ENCODE measurements at places on chromosomes 7 and 10.

- no peak for DNase-seq
These were observed 79.6 kb downstream of the RAPGEF5 start for GRCh38 chr7:22277375-22277774.

DNA sequence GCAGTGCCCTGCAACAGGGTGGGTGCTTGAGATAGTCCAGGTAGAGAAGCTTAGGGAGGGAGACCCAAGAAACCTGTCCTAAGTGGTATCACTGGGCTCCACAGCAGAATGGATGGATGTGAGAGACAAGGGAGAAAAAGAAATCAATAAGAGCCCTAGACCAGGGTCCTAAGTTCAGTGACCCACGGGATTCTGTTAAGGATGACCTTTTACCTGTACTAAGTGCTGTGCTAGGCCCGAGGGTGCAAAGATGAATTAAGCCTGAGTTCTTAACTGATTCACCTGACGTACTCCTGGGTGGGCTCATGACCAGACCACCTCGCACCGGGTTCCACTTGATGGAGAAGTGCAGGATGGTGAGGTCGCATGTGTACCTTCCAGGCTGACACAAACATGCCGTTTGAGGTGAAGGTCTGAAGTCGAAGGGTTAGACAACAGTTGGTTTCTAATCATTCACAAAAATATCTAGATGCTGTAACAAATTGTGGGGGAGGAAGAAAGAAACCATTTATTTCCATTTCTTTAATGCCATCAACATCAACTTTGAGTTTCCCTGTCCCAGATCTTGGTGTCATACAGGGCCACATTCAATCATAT is 166.5 kb downstream of the HERPUD2 start:
- DNase-seq: no peak

DNA sequence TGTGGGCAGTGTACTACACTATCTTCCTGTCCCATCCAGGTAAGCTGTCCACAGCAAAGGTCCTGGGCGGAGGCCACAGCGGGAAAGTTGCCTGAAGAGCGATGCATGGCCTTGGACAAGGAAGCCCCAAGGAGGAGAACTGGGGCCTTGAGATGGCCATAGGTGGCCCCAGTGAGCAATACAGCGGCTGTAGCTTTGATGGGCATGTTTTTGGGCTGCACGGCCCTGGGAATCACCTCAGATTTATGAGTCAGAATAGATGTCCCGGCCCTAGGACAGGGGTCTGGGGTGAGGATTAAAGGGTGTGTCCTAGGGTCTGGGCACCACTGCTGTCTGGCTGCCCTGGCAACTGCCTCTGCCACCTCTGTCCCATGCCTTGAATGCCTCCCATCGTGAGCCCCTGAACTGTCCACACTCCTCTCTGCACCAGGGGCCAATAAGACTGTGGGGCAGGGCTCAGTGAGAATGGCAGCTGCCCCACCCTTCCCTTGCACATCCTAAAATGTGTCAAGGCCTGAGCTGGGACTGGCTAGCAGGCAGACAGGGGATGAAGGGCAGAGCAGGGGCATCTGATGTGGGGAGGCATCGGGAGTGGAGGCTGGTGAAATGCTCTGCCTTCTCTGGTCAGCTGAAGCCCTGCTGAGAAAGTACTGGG is 9.4 kb upstream of the IRF5 start:
- no peak for DNase-seq

- no peak for DNase-seq
These were observed 5.2 kb downstream of the SEMA3E start for GRCh38 chr7:83643739-83644138.

DNA sequence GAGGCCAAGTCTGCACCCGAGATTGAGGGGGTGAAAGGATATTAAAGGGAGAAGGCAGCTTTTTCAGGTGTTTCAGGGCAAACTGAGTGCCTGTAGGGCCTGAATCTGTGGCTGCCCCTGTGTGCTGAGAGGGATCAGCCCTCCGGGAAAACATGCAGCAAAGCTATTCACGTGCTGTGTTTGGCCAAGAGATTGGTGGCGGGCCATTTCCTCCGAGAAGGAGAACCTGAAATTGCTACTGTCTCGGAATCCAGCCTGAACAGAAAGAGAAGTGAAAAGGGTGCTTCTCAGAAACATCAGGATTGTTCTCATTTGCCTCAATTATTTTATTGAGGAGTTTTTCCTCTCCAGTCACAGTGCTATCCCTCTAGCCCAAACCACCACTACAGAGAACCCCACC is 16.0 kb downstream of the GIMAP5 start:
- DNase-seq: no peak

DNA sequence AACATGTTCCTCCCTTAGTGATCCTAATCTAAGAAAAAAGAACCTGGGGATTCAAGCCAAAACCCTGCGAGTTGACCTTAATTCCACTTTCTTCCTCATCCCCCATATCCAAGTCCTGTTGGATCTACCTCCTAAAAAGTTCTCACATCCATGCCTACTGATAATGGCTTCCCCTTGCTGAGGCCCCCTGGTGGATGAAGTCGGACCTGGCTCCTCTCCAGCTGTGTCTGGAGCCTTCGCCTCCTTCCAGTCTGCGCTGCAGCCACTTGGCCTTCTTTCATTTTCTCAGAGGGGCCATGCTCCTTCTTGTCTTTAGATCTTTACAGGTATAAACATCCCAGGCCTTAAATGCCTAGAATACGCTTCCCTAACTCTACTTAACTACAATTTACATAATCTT is 8.1 kb downstream of the PDE1C start:
- DNase-seq: no peak

GRCh38 chr7:123348690-123349089 is 148.9 kb upstream of the SLC13A1 start:
- DNase-seq: no peak

DNA sequence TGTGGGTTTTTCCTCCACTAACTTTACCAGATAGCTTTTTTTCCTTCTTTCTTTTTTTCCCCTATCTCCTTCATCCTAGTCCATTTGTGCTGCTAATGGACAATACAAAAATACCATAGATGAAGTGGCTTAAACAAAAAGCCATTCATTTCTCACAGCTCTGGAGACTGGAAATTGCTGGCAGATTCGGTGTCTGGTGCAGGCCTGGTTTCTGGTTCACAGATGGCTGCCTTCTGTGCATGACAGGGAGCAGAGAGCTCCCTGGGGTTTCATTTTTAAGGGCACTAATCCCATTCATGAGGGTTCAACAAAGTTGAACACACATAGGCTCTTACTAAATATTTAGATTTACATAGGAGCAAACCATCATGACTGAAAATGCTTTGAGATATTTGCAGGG is 467.4 kb downstream of the TYW1 start:
- DNase-seq: no peak

- DNase-seq: no peak
These were observed 263.0 kb downstream of the PHF14 start for GRCh38 chr7:11236680-11237079.

DNA sequence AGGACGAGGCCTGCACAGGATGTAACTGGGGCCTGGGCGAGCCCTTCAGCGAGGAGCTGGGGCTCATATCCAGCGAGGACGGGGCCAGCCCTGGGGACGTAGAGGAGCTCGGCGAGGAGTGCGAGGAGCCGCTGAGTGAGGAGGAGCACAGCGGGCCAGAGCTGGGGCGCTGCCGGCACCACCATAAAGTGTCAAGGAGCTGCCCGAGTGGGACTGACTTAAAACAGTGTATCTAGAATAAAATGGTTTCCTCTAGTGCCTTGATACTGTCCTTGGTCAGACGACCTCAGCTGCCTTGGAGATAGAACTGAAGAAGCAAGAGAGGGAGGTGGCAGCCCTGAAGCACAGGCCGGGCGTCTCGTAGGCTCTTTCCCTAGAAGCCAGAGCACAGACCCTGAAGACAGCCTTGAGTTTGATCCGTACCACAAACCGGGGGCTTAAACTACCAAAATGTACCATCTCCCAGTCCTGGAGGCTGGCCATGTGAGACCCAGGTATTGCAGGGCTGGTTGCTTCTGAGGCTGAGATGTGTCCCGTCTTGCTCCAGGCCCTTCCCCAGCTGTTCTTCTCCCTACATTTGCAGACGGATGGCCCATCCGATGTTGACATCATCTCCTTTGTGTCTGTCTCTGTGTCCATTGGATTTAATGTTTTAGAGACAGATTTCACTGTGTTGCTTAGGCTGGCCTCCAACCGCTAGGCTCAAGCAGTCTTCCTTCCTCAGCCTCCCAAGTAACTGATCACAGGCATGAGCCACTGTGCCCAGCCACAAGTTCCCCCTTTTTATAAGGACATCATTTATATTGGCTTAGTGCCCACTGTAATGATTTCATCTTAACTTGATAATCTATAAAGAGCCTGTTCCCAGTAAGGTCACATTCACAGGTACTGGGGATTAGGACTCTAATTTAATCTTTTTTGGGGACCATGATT is 35.8 kb downstream of the DNAJB6 start:
- no peak for DNase-seq

- DNase-seq: no peak
These were observed 35.4 kb upstream of the ARMS2 start for GRCh38 chr10:122419016-122419415.

GRCh38 chr10:114870486-114870885 is 48.9 kb downstream of the FHIP2A start:
- no peak for DNase-seq

DNA sequence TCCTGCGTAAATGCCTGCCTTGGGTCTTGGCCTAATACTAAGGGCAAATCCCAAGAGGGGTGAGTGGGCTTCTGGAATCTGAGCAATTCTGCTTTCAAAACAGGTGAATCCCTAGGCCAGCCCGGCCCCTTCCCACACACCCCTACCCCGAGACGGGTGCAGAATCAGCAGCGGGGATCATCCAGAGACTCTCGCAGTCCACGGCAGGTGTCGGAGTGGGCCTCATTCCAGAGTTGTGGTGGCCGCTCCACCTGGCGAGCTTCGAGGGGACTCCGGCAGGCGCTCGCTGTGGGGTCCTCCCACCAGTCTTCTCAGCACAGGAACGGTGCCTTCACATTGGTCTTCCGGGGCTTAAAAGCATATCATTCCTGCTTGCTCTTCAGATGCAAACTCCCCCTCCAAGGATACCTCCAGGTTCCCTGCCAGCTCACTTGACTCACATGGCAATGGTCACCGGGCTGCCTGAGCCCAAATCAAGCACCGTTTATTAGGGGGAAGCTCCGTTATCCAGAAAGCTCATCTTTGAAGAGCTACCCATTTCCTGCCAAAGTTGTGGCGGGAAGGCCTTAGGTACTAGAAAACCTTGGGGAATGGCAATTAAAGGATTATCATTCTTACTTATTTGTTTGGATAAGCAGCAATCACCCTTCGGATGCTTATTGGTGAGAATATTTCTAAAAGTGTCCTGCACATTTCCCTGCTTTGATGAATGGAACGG is 67.6 kb downstream of the PRKAG2 start:
- no peak for DNase-seq

DNA sequence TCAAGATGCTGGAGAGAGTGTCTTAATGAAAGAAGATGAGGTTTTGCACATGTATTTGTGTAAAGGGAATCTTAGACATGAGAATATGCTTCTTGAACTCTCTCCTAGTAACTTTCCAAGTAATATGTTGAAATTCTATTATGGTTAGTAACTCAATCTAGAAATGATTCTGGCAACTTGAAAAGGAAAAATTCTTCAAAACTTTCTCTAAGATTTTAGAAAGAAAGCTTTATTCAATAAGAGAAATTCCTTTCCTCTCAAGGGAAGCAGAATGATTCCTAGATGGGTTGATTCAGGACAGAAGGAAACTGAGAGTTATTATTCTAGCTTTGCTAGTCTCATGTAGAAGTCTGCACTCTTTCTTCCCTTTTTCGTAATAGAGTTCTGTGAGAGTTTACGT is 364.3 kb upstream of the PLXDC2 start:
- no peak for DNase-seq

DNA sequence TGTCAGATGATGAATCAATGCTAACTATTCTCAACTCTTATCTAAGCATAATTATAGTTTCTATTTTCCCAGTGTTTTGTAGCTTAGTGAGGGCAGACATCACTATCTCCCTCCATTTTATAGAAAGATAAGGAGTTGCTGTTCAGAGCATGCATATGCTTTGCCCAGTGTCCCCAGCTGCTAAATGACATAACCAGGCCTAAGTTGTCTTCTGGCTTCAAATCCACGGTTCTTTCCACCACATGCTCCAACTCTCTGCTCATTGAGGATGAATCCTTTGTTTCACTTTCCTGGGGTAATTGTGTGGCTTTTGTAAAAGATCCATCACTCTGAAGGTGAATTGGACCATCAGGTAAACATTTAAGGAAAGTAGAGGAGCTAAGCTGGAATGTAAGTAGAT is 134.0 kb downstream of the SNX10 start:
- DNase-seq: no peak

DNA sequence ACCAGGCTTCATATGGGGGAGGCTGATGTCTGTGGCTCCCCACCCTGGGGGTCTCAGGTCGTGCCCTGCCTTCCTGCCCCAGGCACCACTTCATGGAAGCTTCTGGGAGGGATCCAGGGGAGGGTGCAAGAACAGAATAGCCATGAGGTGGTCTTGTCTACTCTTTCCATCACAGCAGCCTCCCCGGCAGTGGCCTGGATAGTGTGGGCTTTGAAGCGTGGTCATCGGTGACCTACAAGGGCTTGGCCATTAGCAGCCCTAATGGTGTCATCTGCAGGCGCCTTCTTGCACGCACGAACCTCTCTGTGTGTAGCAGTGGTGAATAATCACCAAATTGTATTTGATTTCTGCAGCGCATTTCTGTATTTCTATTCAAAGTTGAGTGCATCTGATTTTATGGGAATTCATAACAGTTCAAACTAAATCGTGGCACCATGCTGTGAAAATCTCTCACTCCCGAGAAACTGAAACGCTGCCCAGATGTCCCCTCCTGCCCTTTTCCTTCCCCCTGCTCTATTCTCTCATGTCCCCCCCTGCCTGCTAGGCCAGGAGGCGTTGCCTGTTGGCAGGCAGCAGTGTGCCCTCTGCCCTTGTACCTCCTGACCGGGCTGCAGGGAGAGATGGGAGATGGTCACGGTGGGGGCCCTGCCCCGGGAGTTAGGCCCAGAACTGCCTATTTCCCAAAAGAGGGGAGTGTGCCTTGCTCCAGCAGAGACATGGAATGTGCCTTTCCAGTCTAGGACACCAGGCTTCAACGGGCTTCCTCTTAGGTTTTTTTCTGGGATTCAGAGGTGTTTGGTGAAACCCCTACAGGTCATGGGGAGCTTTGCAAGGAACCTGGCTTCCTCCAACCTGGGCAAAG is 34.8 kb downstream of the CDH23 start:
- no peak for DNase-seq

GRCh38 chr10:101986624-101986971 is 69.4 kb downstream of the ARMH3 start:
- no peak for DNase-seq

GRCh38 chr10:130425169-130425568 is 289.0 kb downstream of the GLRX3 start:
- DNase-seq: no peak

Measured in stimulated activated CD4-positive, alpha-beta T cell treated with anti-CD3 and anti-CD28 coated beads, TNF-alpha, amount 100 ng/mL, for 1 hour (primary cell).